ENCODE measurements at places on chromosomes 5 and 9.

GRCh38 chr9:14462950-14463349, 149.0 kb upstream of the NFIB start:
- DNase-seq: no peak

- DNase-seq: no peak
Measured at GRCh38 chr9:115069302-115069701, 48.7 kb downstream of the TNC start.

- no peak for DNase-seq
Measured at GRCh38 chr5:120151825-120152224, 312.3 kb upstream of the PRR16 start.

GRCh38 chr5:39779831-39780230, 355.1 kb upstream of the DAB2 start:
- DNase-seq: no peak

- no peak for DNase-seq
Measured at GRCh38 chr5:133340002-133340755, 272.2 kb downstream of the FSTL4 start.

Measured in natural killer cell (primary cell).